ENCODE measurements at places on chromosomes 7 and 10. TPM values are rescaled to one million over a fixed set of nuclear protein-coding genes. Genes with fewer than 3 reads are reported as not detected.

The ELFN1 gene
- 1.4 TPM for total RNA-seq

The PVRIG gene
- total RNA-seq: not detected

The CDCA7L gene
- 33.9 TPM for total RNA-seq

The SHH gene
- 7.3 TPM for total RNA-seq

The VAX1 gene
- not detected for total RNA-seq

DNA sequence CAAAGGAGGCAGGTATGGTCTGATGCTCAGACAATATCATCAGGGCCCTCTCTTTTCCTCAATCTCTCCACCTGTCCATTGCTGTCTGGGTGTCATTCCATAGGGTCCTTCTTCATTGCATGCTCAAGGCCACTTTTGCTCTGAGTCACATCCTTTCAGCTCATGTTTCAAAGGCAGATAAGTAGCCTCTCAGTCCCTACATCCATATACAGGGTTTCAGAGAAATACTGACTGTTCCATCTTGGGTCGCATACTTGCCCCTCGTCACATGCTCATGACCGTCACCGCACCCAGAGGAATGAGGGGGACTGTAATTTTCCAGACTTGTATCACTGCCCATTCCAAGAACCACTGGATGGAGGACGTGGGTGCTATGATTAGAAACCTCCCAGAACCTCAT lies 93.4 kb downstream of the FAM107B start:
- no peak overlapping the region for H3K27ac ChIP-seq
- H3K36me3 ChIP-seq: no peaks in the 10 kb centered on the region

- no peak overlapping the region for H3K27ac ChIP-seq
- DNase-seq: no peak
- no peak overlapping the region for H3K4me3 ChIP-seq
- no peaks in the 10 kb centered on the region for H3K4me1 ChIP-seq
- no peaks in the 10 kb centered on the region for H3K27me3 ChIP-seq
- no peaks in the 10 kb centered on the region for H3K36me3 ChIP-seq
These were observed 114.7 kb downstream of the CD36 start for GRCh38 chr7:80752954-80753690.

- H3K36me3 ChIP-seq: no peaks in the 10 kb centered on the region
- H3K4me1 ChIP-seq: no peaks in the 10 kb centered on the region
- H3K27me3 ChIP-seq: no peaks in the 10 kb centered on the region
- H3K4me3 ChIP-seq: no peak overlapping the region
- DNase-seq: no peak
These were observed 71.3 kb downstream of the NRCAM start for GRCh38 chr7:108384716-108385483.

DNA sequence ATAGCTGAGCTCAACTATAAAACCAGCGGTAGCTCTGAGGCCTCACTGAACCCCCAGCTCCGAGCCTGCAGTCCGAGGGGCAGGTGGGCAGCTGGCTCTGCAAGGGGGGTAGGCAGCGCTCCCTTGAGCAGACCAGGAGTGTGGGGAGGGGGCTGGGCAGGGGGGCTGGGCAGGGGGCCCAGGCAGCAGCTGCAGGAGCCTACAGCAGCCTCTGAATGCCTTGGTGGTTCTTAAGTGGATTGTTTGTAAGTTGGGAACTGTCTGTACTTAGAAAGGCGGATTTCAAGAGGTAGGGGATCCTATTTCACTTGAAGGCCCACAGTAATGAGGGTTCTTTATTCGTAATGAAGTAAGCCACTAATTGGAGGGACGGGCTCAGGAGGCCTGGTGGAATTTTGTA lies 72.3 kb downstream of the ICA1 start:
- no peaks in the 10 kb centered on the region for H3K4me1 ChIP-seq
- H3K36me3 ChIP-seq: no peaks in the 10 kb centered on the region
- H3K4me3 ChIP-seq: no peak overlapping the region
- H3K27me3 ChIP-seq: no peaks in the 10 kb centered on the region
- DNase-seq: no peak

DNA sequence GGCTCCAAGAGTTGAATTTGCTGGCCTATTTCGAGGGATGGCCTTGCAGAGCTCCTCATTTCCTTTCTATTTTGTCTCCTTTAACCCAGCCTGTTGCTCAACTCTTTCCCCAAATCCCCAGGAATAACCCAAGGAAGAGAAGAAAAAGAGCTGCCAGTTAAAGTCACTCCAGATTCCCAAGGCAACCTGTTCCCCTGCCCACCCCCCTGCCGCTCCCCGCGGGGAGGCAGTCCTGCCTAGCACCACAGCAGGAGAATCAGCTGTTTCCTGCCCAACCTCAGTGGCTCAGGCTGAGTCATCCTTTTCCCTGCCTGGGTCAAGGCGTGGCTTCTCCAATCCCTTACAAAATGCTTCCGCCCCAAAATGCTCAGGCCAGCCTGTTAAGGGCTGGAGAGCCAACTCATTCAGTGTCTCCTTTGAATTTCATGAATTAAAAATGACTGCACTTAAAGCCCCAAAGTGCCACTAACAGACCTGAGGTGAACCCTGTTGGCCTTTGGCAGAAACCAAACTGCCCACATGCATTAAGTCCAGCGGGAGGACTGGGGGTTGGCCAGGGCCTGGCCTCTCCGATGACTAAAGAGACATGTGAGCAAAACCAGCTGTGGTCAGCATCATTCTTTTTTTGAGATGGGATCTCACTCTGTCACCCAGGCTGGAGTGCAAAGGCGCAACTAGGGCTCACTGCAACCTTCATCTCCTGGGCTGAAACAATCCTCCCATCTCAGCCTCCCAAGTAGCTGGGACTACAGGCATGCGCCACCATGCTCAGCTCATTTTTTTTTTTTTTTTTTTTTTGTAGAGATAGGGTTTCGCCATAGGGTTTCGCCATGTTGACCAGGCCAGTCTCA lies 83.2 kb upstream of the KIF5B start:
- no peak overlapping the region for H3K4me3 ChIP-seq
- H3K36me3 ChIP-seq: no peaks in the 10 kb centered on the region
- peaks cover 25% of the 10 kb centered on the region for H3K4me1 ChIP-seq
- no peaks in the 10 kb centered on the region for H3K27me3 ChIP-seq
- peak overlapping the region; percentile 57 for H3K27ac ChIP-seq

DNA sequence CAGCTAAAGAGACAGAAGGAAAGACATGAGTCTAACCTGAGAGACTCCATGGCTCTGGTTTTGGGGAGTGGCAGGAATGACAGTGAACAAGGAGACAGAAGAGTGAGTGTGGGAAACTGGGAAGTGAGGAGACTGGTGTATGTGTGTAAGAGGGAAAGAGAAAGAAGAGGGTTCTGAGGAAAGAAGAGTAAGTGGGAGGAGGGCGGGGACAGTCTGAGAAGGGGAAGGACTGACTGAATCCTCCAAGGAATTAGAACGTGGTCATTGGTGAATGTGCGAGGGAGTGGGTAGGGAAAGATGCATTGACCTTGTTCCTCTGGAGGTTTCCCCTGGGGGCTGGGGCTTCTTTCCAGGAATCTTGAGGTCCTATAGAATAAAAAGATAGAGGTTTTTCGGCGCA lies 26.6 kb downstream of the WNT8B start:
- H3K27me3 ChIP-seq: no peaks in the 10 kb centered on the region
- H3K36me3 ChIP-seq: peaks cover 41% of the 10 kb centered on the region
- no peaks in the 10 kb centered on the region for H3K4me1 ChIP-seq
- H3K4me3 ChIP-seq: no peak overlapping the region
- no peak for DNase-seq
- no peak overlapping the region for H3K27ac ChIP-seq

DNA sequence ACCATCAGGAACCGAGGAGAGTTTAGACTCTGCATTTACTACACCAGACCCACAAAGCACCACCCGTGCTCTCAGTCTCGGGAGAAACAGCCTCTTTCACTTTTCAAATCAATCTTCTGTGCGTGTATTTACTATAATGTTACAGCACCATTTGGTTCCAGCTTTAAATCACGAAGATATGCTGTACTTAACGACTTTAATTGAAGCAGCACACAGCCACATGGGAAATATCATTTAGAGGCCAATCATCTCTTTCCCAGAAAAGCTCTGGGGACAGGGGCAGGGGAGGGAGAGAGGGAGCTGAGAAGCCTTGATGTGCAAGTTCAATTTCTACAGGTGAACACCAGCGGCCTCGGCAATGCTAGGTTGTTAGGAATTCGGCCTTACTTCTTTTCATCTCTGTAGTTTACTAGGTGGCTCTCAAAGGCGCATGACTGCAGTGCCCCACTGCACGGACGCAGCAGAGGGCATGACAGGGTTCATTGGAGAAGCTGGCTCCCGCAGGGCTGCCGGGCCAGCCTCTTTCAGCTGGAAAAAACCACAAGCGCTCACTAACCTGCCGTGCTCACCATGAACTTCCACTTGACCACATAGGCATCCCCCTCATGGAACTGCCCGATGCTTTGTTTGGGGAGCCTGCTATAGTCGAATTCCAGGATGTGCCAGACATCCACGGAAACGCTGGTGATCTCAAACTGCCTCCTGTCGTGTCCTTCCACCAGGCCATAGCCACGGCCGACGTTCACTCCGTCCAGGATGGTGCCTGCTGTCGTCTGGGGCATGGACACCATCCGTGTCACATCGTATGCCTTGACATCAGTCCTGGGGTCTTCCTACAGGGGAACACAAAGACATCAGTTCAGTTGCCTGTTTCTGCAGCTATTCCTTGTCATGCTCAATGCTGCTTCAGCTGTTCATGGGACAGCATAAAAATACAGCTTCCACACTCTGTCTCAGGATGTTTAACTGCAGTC lies 154.5 kb downstream of the SVIL start:
- H3K4me3 ChIP-seq: no peak overlapping the region
- peaks cover 81% of the 10 kb centered on the region for H3K36me3 ChIP-seq
- H3K27ac ChIP-seq: no peak overlapping the region
- H3K4me1 ChIP-seq: peaks cover 7% of the 10 kb centered on the region

- H3K4me1 ChIP-seq: peaks cover 37% of the 10 kb centered on the region
- no peak overlapping the region for H3K4me3 ChIP-seq
- no peak for DNase-seq
- no peaks in the 10 kb centered on the region for H3K36me3 ChIP-seq
These were observed 62.1 kb downstream of the PTEN start for GRCh38 chr10:87925570-87925969.

- no peak for DNase-seq
- no peak overlapping the region for H3K27ac ChIP-seq
- H3K36me3 ChIP-seq: no peaks in the 10 kb centered on the region
- H3K4me1 ChIP-seq: no peaks in the 10 kb centered on the region
- no peak overlapping the region for H3K4me3 ChIP-seq
These were observed 122.4 kb downstream of the ZNF248 start for GRCh38 chr10:37734971-37735370.

GRCh38 chr10:123600177-123600576 lies 66.0 kb upstream of the GPR26 start:
- no peak overlapping the region for H3K4me3 ChIP-seq
- H3K27me3 ChIP-seq: peaks cover 3% of the 10 kb centered on the region
- H3K27ac ChIP-seq: no peak overlapping the region
- DNase-seq: no peak
- H3K36me3 ChIP-seq: no peaks in the 10 kb centered on the region

DNA sequence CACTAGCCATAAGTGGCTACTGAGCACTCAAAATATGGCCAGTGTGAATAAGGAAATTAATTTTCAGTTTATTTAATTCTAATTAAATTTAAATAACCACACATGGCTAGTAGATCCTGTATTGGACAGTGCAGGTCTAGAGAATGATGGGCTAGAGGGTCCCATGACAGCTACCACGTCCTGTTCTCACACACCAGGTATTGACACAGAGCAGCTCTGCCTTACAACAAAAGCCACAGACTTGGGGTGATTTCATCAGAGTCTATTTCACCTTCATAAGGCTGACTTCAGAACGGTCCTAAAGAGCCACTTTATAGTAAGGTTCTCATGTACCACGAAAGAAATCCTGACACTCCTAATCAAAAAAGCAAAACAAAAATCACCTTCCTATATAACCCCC lies 111.3 kb downstream of the UBE2H start:
- no peaks in the 10 kb centered on the region for H3K27me3 ChIP-seq
- peaks cover 28% of the 10 kb centered on the region for H3K36me3 ChIP-seq
- no peak overlapping the region for H3K27ac ChIP-seq
- no peak overlapping the region for H3K4me3 ChIP-seq
- H3K4me1 ChIP-seq: peaks cover 36% of the 10 kb centered on the region
- DNase-seq: no peak

DNA sequence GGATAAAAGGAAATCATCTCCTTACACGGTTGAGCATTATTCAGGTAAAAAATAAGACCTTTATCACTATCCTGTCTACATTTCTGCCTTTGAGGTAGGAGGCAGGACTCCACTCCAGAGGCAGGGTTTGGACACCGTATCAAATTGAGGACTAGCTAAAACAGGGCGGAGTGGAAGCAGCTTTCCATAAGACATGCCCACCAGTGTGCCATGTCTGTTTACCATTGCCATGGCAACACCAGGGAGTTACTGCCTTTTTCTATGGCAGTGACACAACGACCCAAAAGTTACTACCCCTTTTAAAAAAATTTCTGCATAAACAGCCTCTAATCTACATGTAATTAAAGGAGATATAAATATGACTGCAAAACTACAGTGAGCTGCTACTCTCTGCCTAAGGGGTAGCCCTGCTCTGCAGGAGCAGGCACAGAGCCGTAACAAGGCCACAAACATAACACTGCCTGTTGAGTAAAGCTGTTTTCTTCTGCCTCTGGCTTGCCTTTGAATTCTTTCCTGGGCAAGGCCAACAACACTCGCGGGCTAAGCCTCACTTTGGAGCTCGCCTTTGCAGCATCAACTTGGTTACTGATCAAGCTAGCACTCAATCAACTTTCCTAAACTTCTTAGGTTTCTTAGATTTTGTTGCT lies 26.5 kb downstream of the DGKB start:
- H3K4me3 ChIP-seq: no peak overlapping the region
- no peaks in the 10 kb centered on the region for H3K4me1 ChIP-seq
- DNase-seq: no peak
- no peak overlapping the region for H3K27ac ChIP-seq

DNA sequence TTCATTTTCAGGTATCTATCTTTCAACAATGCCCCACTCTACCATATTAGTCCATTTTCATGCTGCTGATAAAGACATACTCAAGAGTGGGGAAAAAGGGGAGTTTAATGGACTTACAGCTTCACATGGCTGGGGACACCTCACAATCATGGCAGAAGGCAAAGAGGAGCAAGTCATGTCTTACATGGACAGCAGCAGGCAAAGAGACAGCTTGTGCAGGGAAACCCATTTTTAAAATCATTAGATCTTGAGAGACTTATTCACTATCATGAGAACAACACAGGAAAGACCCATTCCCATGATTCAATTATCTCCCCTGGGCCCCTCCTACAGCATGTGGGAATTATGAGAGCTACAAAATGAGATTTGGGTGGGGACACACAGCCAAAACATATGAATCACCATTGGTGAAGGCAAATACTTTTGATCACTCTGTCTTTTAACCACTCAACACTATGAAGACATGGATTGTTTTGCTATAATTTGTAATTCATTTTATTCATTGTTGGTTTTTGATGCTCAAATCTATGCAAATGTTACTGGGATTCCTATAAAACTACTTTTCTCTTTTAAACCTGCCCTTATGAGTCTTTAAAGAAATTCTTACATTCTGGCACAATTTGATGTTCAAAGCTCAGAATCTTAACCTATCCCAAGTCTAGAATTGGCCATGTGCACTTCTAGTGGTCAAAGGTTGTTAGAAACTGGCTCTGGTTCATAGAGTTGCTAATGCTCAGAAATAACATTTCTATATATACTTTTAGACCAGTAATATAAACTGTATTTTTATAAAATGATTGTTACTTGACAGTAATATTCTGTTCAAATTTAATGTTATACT lies 15.3 kb downstream of the AKR1C4 start:
- H3K4me3 ChIP-seq: no peak overlapping the region
- no peaks in the 10 kb centered on the region for H3K27me3 ChIP-seq
- no peaks in the 10 kb centered on the region for H3K36me3 ChIP-seq
- DNase-seq: no peak
- H3K27ac ChIP-seq: no peak overlapping the region
- H3K4me1 ChIP-seq: no peaks in the 10 kb centered on the region

- H3K27ac ChIP-seq: no peak overlapping the region
- no peaks in the 10 kb centered on the region for H3K36me3 ChIP-seq
- H3K27me3 ChIP-seq: no peaks in the 10 kb centered on the region
- H3K4me1 ChIP-seq: peaks cover 17% of the 10 kb centered on the region
- H3K4me3 ChIP-seq: no peak overlapping the region
These were observed 47.0 kb upstream of the FIGNL1 start for GRCh38 chr7:50497068-50497642.

All from lower lobe of right lung (tissue), 2 donors.